Bronchus fibroblast of lung (primary cell): ENCODE measurements at places on chromosomes 1 and 21. TPM values are rescaled to one million over a fixed set of nuclear protein-coding genes. Genes with fewer than 3 reads are reported as not detected.

Gene CSF3R
- total RNA-seq: not detected in 2 replicates

Gene VCAM1
- total RNA-seq: 4.5 and 5.7 TPM in 2 replicates

Gene KRTAP11-1
- total RNA-seq: not detected in 2 replicates

Gene LAD1
- not detected in 2 replicates for total RNA-seq

Gene IQGAP3
- total RNA-seq: 48.9 and 50.9 TPM in 2 replicates

Gene ELF3
- under 0.01 and 0.17 TPM in 2 replicates for total RNA-seq

Gene ARID4B
- 5.8 and 6.4 TPM in 2 replicates for total RNA-seq
